ENCODE measurements at places on chromosomes 4 and X. TPM values are rescaled to one million over a fixed set of nuclear protein-coding genes. Genes with fewer than 3 reads are reported as not detected.

EDNRA gene
- total RNA-seq = 3.4 TPM

IL13RA1 gene
- 1.8 TPM for total RNA-seq

GYPE gene
- not detected for total RNA-seq

GPR82 gene
- total RNA-seq = not detected

APELA gene
- 10.9 TPM for total RNA-seq

ODAM gene
- not detected for total RNA-seq

OTUD6A gene
- not detected for total RNA-seq

SYTL4 gene
- total RNA-seq = 0.39 TPM

ARHGEF38 gene
- total RNA-seq = 0.37 TPM

TCEAL2 gene
- total RNA-seq = 12.9 TPM

DIAPH2 gene
- total RNA-seq = 16.7 TPM
